ENCODE measurements at places on chromosomes 12 and 14.

DNA sequence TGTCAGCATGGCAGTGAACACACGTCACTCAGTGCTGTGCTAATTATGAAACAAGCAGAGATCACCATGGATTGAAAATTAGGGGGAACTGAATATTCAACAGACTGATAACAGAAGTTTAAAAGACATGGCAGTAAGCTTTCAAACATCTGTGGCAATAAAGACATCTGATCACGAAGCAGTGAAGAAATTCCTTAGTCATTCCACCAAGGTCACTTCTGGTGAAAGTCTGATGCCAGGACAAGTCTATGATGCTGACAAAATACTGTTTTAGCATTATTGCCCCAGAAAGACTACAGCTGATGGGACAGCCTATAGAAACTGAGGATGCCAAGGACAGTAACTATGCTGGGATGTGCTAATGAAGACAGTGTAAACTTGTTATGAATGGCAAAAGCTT, 126.9 kb upstream of the RBM19 start:
- DNase-seq = no peak

DNA sequence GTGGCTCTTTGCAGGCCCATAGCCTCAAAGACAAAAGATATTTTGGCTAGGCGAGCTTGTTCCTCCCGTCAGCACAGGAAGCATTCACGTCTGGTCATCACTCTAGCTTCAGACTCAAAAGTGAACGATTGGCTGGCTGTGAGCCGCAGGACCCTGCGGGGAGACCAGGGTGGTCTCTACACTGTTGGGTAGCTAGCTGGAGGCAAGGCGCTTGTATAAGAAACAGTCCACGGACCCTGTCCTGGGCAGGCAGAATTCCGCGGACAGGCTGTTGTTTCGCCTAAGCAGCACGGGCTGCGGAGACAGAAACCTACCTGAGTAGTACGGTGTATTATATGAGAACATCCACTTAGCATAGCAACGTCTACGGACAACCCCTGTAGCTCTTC, 29.6 kb downstream of the WBP11 start:
- DNase-seq = no peak

- DNase-seq = no peak
Observed at GRCh38 chr12:16636435-16637055, 30.6 kb upstream of the LMO3 start.

DNA sequence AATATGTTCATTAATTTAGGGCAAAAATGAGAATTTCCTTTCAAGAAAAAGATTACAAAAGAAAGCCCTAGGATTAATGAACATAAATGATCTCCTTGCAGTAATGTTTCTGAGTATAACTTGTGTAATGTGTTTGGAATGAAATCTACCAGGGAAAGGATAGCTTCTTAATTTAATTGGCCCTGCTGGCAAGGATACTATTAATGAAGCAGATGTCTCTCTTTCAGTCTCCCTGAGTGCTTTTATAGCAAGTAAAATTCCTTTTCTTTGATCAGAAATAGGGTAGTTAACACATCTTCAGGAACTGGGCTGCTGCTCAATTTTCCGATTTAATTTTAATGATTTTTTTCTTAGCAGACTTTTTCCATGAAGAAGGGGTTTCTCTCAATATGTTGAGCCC, 379.4 kb upstream of the PDE3A start:
- no peak for DNase-seq

GRCh38 chr14:103624860-103625259, 4.2 kb upstream of the KLC1 start:
- no peak for DNase-seq

DNA sequence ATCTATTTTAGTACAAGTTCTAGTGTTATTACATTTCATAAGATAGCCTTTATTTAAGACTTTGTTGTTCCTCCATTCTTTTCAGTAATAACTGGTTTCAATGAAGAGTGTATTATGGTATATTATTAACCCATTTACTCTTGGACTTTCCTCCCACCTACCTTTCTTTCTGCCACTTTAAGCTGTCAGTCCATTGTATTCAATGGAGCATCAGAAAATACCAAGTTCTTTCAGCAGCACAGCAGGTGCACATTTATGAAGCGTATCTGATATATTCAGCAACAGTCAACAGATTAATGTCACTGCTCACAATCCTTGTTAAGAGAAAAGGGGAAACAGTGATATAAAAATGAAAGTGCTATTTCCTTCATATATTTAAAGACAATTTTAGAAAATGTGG, 660.9 kb downstream of the C12orf50 start:
- peak; percentile 71 for DNase-seq

GRCh38 chr14:57150449-57150848, 118.3 kb downstream of the EXOC5 start:
- no peak for DNase-seq

- peak; percentile 10 for DNase-seq
Observed at GRCh38 chr12:24177889-24178288, 228.4 kb upstream of the SOX5 start.

- no peak for DNase-seq
Observed at GRCh38 chr14:54356172-54356571, 40.6 kb upstream of the CDKN3 start.

DNA sequence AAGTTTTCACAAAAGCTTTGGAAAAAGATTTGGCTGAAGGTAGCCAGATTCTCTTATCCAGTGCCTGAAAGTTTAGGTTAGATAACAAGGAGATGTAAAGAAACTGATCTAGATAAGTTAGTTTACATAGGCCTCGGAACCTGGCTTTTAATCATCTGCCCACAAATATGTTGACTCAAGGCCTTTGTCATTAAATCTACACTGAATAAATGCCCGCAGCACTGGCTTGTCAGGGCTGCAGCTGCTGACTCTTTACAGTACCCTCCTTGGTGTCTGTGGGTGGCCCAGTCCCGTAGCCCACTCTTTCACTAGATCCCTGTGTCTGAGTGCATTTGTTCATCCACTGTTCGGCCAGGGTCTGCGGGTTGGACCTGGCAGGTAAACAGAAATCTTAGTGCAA, 58.0 kb downstream of the TMEM116 start:
- no peak for DNase-seq

GRCh38 chr12:28777603-28778365, 371.3 kb upstream of the FAR2 start:
- DNase-seq = no peak

DNA sequence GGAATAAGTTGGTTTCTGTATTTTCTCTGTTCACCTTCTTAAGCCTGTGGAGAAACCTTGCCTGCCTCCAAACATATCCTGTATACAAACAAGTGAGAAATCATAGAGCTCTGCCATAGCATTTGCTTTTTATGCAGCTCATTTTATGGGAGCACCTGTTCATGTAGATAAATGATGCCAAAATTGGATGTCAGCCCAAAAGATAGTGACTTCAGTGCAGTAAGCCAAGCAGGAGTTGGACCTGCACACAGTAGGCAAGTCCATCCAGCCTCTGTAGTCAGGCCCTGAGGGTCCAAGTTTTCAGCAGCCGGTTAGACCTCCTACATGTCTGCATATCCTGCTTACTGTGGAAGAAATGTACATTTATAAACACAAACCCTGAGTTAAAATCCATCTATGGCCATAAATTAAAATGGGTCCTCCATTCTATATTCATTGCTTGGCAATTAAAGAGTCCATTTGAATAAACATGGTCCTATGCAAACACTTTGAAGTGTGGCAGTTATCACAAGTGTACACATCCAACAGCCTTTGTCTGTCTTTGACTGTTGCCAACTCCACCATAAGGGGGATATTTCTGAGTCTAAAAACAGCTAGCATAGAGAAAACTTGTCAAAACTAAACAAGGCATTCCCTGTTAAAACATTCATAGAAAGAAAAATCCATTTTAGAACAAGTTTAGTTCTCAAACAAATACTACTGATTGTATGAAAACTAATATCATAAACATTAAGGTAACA, 847.8 kb downstream of the RPS29 start:
- peak; percentile 93 for DNase-seq

DNA sequence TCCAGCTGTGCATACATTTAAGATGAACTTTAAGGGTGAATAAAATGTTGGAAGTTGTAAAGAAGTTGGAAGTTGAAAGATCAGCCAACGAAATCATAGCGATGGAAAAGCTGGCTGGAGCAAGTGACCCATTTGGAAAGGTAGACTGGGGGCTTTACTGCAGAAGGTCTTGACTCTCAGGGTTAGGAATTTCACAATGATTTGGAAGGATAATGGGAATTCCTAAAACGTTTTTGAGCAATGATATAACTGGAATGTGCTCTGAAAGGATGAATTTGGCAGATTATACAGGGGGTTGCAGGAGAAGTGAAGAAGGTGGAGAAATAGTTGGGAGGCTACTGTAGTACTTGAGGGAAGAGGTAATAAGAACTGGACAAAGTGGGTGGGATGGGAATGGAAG, 27.4 kb downstream of the EMP1 start:
- no peak for DNase-seq

DNA sequence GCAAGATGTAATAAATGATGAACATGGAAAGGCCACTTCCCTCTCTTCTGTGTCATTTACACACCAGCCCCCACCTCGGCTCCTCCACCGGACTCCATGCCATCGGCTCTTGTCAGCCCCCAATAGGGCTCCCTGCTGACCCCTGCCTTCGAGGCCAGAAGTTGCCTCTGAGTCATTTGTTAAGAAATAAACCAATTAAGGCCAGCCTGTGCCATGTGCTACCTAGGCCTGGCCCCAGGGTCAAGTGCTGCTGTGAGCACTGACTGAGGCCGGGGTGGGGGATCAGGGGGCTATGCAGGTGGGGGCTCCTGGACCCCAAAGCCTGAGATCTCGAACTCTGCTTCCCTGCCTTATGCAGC, 53.2 kb downstream of the TESC start:
- DNase-seq = no peak

DNA sequence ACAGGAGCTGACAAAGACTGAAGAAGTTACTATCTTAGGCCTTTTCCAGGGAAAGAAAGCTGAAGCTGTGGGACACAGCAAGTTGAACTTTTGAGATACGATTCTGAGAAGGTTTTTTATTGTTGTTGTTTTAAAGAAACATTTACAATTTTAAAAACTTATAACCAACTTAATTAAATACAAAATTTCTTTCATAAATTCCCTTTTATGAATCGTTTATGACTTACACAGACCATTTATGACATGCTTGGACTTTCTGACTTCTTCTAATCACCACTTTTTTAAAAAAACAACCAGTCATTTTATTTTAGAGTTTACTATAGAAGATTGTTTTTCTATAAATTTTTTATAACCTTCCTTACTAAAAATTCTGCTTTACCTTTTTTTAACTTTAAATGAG, 68.7 kb downstream of the DHRS2 start:
- no peak for DNase-seq

GRCh38 chr12:13126494-13126893, 23.0 kb upstream of the GSG1 start:
- no peak for DNase-seq

- no peak for DNase-seq
Observed at GRCh38 chr12:63880742-63881263, 36.3 kb downstream of the SRGAP1 start.
